Astrocyte (in vitro differentiated cells and primary cell): ENCODE measurements at places on chromosomes 16 and 17. TPM values are rescaled to one million over a fixed set of nuclear protein-coding genes. Genes with fewer than 3 reads are reported as not detected.
A peak's percentile ranks its signal among the peaks of the same experiment; 100 is the strongest.

The SOST gene
- not detected in 2 replicates for total RNA-seq

The CDH5 gene
- 0.30 TPM in 1 of 2 replicates, not detected in the other for total RNA-seq

The TLCD3B gene
- 1.4 and 1.9 TPM in 2 replicates for total RNA-seq

GRCh38 chr17:7676533-7676932, 10.8 kb downstream of the TP53 start:
- peaks cover 5% of the 10 kb centered on the region for H3K4me1 ChIP-seq
- peaks cover 17% of the 10 kb centered on the region for H3K36me3 ChIP-seq
- H3K27ac ChIP-seq: no peak overlapping the region
- no peaks in the 10 kb centered on the region for H3K27me3 ChIP-seq
- no peak overlapping the region for H3K4me3 ChIP-seq

- no peak within 1 kb of the TSS for H3K27ac ChIP-seq
- DNase-seq: no peak
- no peaks in the 10 kb centered on the region for H3K36me3 ChIP-seq
- peaks cover 75% of the 10 kb centered on the region for H3K27me3 ChIP-seq
- H3K4me3 ChIP-seq: no peak within 1 kb of the TSS
These were observed at the start of gene JPH3 for GRCh38 chr16:87602001-87602775. Gene JPH3, plus strand, starts transcription at chr16:87602508. Its CDS starts 639 bp downstream, at chr16:87603147.

DNA sequence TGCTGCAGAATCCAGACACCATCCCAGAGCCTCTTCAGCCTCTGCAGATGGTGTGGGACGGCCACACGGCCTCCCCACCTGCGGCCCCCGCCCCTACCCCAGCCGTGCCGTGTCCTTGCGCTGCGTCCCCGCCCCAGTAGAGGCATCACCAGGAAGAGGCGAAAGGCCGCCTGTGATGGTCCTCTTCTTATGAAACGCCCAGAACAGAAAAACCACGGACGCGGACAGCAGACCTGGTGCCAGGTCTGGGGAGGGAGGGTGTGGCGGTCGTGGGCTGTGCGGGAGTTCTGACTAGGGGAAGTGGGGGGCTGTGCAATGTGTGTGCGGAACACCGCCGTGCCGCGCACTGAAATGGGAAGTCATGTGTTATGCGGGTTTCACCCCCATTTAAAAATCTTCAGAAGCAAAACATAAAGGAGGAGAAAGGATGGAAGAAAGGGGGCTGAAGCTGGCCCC, 25.5 kb downstream of the ACSF3 start:
- no peaks in the 10 kb centered on the region for H3K27me3 ChIP-seq
- no peak overlapping the region for H3K4me3 ChIP-seq
- H3K36me3 ChIP-seq: no peaks in the 10 kb centered on the region
- no peak overlapping the region for H3K27ac ChIP-seq
- H3K4me1 ChIP-seq: peaks cover 13% of the 10 kb centered on the region

GRCh38 chr17:3003296-3004149, 59.9 kb downstream of the OR1D5 start:
- H3K4me3 ChIP-seq: peak overlapping the region; percentile 31
- H3K36me3 ChIP-seq: no peaks in the 10 kb centered on the region
- DNase-seq: no peak
- peaks cover 11% of the 10 kb centered on the region for H3K4me1 ChIP-seq
